CD4-positive, alpha-beta T cell (primary cell): ENCODE measurements at places on chromosomes 1 and 21.
A peak's percentile ranks its signal among the peaks of the same experiment; 100 is the strongest.

DNA sequence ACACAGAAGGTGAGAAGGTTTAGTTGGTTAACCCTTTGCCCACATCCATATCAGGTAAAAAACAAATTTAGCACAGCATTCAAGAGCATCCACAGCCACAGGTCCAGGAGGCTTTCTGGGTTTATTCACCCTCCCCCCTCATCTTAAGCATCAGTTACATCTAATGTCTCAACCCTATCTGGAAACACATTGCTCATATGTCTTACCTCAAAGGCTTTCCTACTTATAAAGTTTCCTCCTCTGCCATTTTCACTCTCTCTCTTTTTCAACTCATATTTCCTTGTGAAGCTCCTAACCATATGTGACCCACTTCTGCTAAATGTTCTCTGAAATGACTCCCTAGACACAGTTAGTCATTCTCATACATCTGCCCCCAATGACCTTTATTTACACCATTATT, 47.9 kb upstream of the RUNX1 start:
- no peak for DNase-seq

DNA sequence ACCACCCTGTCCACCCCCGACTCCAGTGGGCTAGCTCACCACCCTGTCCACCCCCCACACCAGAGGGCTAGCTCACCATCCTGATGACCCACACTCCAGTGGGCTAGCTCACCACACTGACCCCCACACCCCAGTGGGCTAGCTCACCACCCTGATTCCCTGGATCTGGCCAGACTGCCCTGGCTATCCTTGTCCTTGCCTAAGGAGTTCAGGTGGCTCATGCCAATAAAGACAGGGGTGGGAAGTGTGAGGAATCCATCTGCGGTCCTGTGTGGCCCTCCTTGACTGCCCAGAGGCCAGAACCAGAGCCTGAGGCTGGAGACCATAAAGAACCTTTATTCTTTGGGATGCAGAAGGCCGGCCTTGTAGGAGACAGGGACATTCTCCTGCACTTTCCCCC, 3.6 kb downstream of the PADI1 start:
- no peak for DNase-seq

- peak; percentile 13 for DNase-seq
Observed at GRCh38 chr21:44375281-44375651, 21.8 kb downstream of the TRPM2 start.

DNA sequence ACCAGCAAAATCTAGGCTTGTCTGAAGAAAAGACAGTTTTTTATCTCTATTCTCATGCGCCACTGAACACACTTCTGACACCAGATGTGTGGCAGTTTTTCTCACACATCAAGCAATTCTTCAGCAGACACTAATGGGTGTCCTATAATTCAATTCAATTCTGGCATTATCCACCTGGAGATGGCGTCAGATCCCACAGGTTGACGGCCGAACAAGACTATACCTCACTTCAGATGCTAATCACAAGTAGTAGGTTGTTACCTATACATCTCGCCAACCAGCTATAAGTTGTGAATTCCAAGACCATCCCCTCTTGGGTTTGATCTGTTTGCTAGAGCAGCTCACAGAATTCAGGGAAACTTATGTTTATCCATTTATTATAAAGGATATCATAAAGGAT, 89.9 kb upstream of the ARTN start:
- DNase-seq: no peak

- DNase-seq: no peak
Observed at GRCh38 chr1:68490046-68490651, 6.7 kb downstream of the DEPDC1 start.

- no peak for DNase-seq
Observed at GRCh38 chr1:194723067-194723466, 1536.7 kb upstream of the B3GALT2 start.

GRCh38 chr1:91501971-91502671, 1.5 kb downstream of the CDC7 start:
- DNase-seq: no peak

DNA sequence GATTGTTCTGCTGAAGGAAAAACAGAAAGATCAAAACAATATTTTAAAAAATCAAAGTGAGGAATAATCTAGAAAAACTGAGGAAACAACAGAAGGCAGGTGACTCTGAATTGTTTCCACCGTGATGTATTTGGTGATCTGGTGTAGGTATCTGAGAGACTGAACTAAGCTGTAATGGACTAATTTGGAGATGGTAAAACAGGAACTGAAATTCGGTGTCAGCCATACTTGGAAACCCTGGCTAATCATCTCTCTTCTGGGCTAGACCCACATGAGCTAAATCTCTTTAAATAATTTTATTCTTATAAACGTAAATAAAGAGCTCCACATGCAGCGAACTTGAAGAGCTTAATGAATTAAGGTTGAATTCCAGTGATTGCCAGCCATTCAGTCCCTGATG, 1226.1 kb downstream of the NCAM2 start:
- no peak for DNase-seq

- peak; percentile 43 for DNase-seq
Observed at GRCh38 chr1:9010781-9011323, 15.4 kb downstream of the SLC2A7 start.

GRCh38 chr21:31520561-31521098, 138.9 kb upstream of the SOD1 start:
- DNase-seq: no peak

DNA sequence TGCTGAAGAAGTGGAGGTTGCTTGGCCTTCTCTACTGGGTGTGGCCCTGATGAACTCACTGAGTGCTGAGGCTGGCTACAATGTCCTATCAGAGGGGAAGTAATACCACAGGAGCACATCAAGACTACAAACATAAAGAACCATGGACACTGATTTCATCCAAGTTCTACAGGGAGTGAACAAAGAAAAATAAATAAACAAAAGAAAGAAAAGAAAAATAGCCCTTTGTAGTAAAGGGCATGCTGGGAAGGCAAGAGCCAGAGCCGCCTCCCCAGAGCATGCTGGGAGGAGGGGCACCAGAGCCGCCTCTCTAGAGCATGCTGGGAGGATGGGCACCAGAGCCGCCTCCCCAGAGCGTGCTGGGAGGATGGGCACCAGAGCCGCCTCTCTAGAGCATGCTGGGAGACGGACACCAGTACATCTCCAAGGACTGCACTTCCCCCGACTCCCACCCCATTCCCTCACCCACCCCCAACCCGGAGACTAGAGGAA, 65.9 kb downstream of the LAMC2 start:
- DNase-seq: no peak

- DNase-seq: no peak
Observed at GRCh38 chr1:229326601-229327000, 16.2 kb downstream of the CCSAP start.

GRCh38 chr1:1001057-1001783, 1.3 kb upstream of the HES4 start:
- DNase-seq: no peak

DNA sequence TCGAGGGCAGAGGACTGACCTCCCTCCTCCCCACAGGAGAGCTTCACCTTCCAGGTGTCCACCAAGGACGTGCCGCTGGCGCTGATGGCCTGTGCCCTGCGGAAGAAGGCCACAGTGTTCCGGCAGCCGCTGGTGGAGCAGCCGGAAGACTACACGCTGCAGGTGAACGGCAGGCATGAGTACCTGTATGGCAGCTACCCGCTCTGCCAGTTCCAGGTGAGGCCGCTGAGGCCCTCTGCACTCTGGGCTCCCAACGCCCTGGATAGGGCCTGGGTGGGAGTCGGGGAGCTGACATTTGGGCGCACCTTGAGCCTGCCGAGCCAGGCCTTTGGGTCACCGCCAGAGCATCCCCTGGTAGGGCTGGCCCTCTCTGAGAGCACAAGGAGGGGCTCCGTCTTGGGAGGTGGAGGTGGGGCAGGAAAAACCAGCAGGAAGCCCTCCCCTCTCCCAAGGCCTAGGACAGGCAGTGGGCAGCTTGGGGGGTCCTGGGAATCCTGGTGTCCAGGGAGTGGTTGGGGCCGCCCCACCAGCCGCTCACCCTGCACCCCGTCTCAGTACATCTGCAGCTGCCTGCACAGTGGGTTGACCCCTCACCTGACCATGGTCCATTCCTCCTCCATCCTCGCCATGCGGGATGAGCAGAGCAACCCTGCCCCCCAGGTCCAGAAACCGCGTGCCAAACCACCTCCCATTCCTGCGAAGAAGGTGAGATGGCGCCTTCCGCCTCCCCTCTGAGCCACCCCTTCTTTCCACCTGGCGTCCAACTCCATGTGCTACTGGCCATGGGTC, 65.1 kb downstream of the PIK3CD start:
- no peak for DNase-seq

GRCh38 chr21:40016667-40017066, 149.4 kb downstream of the PCP4 start:
- DNase-seq: no peak

GRCh38 chr1:180168786-180169639, 14.3 kb downstream of the QSOX1 start:
- peak; percentile 59 for DNase-seq

DNA sequence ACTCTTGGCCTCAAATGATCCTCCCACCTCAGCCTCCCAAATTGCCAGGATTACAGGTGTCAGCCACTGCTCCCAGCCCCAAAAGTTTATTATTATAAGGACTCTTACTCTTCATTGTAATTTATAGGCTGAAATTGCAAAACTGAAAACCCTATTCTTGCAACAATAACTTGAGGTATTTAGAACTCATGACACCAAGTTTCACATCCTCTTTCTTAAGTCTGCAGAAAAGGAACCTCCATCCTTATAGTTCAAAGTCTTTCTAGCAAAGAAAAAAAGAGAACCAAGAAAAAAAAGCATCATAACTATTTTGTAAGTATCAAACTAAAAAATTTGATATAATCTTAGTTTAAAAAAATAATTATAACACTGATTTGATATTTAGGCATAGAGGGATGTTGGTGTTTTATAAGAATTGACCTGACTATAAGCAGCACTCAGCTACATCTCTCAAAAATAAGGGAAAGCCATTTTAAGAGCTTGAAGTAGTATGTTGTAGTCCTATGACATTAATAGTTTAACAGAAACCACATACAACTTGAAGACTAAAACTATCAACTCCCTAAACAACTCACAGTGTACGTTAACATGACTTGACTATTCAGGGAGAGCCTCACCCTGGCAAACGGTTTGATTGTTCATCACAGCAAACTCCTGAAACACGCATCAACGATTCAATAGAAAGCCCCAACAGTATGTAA, 122.4 kb downstream of the AKT3 start:
- no peak for DNase-seq

DNA sequence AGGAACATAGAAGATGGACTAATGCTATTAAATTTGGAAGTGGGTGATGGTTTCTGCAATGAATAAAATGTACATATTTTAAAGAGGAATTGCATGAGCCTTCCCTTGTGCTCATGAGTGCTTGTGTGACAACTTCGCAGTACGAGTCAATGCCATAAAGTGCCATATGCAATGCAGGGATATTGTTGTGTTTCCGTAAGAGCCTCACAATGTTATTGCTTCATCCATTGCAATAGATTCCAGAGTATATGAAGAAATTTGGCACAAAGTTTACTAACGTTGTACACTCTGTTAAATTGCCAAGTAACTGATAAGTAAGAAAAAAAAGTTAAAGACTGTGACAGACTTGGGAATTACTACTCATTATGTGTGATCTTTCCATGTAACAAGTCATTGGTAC, 22.3 kb downstream of the BTG3 start:
- DNase-seq: no peak

GRCh38 chr21:35682904-35683549, 377.3 kb downstream of the SETD4 start:
- DNase-seq: no peak

GRCh38 chr21:42051788-42052187, 19.3 kb upstream of the UMODL1 start:
- DNase-seq: no peak

DNA sequence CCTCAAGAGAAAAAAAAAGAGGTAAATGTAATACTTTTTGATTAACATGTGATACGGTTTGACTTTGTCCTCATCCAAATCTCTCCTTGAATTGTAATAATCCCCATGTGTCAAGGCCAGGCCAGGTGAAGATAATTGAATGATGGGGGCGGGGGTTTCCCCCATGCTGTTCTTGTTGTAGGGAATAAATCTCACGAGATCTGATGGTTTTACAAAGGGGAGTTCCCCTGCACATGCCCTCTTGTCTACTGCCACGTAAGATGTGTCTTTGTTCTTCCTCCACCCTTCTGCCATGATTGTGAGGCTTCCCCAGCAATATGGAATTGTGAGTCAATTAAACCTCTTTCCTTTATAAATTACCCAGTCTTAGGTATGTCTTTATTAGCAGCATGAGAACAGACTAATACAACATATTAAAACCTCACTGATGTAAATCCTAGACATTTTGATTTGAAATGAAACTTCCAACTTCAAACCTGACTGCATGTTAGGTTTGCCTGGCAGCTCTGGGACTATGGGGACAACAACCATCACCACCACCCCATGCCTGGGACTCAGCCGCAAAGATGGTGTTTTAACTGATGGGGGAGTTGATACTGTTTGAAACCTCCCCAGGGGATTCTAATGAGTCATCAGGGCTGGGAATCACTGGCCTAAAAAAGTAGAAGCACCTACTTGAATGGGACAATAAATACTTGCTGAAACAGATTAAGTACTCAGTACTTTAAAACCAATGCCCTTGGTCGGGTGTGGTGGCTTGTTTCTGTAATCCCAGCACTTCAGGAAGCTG, 32.8 kb upstream of the BACH1 start:
- no peak for DNase-seq

DNA sequence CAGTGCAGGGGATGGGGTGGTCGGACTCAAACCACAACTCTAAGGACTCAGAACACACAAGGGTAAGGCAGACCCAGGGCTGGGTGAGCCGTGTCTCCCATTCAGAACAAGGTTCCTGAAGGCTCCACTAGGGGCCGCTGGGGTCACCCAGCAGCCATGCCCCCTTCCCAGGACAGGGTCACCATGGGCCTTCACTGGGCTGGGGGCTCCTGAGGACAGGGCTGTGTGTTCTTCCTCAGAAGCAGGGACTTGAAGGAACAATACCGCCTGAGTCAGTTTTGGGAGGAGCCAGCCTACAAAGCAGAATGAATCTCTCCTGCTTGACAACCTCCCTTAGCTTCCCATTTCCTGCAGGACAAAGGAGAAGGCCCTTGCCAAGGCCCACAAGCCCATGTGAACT, 15.4 kb downstream of the RIMS3 start:
- no peak for DNase-seq
